HFF-Myc (cell line): ENCODE measurements at places on chromosomes 1 and 21.
A peak's percentile ranks its signal among the peaks of the same experiment; 100 is the strongest.

DNA sequence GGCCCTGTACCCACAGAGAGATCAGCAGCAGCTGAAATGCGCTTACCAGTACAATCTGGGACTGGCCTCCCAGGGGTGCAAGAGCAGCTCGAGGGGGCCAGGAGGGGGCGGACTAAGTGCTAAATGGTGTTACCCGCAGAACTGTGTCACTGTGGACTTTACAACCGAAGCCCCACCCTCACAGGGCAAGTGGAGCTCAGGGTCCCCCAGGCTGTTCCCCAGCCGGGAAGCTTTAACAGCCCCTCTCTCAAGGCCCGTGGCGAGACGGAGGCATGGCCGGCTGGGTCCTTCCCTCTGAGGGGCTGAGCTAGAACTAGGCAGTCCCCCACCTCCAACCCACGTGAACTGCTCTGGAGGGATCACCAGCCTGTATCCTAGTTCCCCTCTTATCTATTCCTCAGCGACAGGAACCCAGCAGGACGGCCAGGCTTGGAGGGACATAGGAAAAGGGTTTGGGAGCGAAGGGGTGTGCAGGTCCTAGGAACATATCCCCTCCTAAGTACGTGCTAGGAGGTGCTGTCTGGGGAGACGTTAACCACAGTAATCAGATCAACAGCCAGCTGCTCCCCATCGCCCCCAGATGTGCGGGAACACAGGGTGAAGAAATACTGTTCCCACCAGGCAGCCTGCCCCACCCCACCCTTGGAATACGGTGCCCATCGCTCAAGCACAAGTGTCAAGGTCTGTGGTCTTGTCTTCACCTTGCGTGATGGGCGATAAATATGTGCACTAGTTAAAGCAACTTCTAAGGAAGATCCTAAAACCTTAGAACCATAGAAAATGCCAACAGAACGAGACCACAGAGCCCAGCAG is 24.4 kb downstream of the ZBTB17 start:
- DNase-seq, result no peak

- DNase-seq, result no peak
Observed at GRCh38 chr1:21068937-21069336, 107.8 kb downstream of the EIF4G3 start.

- DNase-seq, result no peak
Observed at GRCh38 chr1:9211291-9211811, 23.2 kb upstream of the H6PD start.

GRCh38 chr1:155193275-155193990 is 14.3 kb downstream of the THBS3 start:
- DNase-seq, result peak; percentile 67

DNA sequence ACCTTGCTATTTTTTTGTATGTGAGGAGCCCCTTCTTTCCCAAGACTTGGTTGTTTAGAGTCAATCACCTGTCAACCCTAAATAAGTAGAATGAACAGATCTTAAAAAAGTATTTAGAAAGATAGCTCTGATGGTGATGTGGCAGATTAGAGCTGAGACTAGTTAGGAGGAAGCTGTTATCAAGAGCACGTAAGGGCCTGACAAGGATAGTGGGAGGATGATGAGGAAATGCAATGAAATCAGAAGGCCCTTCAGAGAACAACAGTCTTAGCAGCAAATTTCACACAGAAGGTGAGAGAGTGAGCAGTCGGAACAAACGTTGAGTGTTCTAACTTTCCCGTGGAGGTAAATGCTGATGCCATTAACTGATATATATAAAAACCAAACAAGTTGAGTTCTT is 15.9 kb upstream of the S1PR1 start:
- DNase-seq, result no peak

- no peak for DNase-seq
Observed at GRCh38 chr1:11753555-11754208, 8.3 kb upstream of the C1orf167 start.

- no peak for DNase-seq
Observed at GRCh38 chr1:24528744-24529143, 26.1 kb downstream of the RCAN3 start.

GRCh38 chr1:210616356-210616755 is 287.7 kb downstream of the HHAT start:
- no peak for DNase-seq

- no peak for DNase-seq
Observed at GRCh38 chr21:26776310-26777021, 68.7 kb downstream of the ADAMTS1 start.

- DNase-seq, result no peak
Observed at GRCh38 chr1:53725238-53725689, 13.7 kb downstream of the GLIS1 start.

DNA sequence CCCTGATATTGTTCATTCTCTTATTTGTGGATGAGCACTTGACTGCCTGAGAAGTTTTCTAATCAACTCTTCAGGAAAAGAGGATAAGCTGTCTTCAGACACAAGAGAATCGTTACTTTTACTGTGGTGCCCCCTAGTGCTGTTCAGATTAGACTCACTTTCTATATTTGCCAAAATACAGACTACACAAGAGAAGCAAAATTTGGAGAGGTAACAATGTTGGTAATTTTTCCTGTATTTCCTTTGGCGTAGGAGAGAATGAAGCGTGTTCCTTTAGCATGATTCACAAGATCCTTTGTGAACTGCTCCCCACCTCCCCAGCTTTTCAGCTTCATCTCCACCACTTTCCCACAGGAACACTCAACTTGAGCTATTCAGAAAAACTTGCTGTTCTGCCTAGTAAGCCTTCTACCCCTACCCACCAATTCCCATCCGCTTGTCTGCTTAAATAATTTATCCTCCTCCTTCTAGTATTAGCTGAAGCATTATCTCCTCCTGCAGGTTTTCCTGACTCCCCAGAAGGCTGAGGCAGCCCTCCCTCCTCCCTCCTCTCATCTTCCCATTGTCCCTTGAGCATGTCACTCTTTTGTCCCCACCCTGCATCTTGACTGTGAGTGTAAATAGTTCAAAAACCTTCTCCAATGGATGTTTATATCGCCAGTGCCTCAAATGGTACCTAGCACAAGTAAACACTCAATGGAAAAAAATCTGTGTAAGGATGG is 4.5 kb downstream of the TNFSF4 start:
- DNase-seq, result peak; percentile 59

DNA sequence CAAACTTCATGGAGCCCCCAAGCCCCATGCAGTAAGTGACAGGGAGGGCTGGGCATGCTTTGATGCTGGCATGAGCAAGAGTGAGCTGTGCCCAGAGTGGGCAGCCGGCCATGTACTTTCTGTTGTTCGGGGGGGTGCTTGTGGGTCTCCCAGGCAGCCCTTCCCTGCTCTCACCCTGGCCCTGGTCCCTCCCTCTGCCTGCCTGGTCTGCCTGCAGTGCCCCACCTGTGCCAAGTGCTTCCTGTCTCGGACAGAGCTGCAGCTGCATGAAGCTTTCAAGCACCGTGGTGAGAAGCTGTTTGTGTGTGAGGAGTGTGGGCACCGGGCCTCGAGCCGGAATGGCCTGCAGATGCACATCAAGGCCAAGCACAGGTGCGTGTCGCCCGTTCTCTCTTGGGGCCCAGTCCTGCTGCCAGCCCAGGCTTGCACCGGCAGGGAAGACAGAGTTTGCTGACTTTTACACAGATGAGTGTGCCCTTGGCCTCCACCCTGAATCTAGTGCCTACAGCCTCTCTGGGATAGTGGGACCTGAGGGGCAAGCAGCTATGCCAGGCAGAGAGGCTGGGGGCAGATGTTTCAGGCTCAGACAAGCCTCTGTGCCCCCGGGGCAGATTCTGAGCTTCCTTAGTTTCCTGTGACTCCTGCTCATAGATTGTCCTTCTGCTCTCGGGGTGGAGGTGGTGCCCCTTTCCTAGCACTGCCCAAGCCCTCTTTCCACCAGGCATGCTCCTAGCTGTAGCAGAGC is 7.6 kb downstream of the ZBTB48 start:
- no peak for DNase-seq

DNA sequence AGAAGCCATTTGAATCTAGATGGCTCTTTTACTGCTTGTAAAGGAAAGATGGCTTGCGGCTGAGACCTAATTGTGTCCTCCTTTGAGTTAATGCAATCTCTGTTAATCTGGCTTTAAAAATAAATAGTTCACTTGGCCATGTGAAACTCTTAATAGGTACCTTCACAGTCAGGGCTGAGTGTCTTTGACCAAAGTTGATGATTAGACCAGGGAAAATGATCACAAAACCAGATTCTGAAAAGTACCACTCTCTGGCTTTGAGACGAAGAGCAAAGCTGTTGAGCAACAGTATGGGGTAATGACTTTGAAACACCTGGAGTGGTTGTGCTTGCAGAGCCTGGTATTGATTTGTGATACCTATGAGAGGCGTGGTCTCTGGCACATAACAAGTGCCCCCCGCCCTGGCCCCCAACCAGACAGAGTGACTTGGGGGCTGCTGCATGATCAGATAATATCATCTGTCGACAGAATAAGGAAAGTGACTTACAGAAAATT is 4.7 kb downstream of the HUNK start:
- no peak for DNase-seq

- no peak for DNase-seq
Observed at GRCh38 chr1:118914379-118915161, 73.6 kb downstream of the TBX15 start.

- no peak for DNase-seq
Observed at GRCh38 chr1:178781533-178782330, 56.7 kb downstream of the RALGPS2 start.

DNA sequence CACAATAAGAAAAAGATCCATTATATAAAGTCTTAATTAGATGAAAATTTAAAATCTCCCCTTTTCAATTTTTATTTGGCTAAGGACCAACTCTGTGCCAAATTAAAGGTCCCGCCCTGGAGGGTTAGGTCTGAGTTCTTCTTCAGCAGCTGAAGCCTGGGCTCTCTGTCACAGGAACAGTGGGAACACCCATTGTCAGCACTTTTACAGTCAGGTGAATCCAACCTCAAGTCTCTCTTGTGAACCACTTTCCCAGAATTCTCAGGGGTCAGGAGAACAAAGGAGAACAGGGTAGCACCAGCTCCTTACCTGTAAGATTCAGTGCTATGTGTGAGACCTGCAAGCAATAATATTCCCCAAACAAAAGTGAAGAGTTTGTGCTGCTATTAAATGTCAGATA is 25.1 kb upstream of the HJV start:
- no peak for DNase-seq

- DNase-seq, result peak; percentile 21
Observed at GRCh38 chr1:218209351-218209861, 75.7 kb upstream of the RRP15 start.

GRCh38 chr1:203288400-203288799 is 16.9 kb upstream of the BTG2 start:
- no peak for DNase-seq

DNA sequence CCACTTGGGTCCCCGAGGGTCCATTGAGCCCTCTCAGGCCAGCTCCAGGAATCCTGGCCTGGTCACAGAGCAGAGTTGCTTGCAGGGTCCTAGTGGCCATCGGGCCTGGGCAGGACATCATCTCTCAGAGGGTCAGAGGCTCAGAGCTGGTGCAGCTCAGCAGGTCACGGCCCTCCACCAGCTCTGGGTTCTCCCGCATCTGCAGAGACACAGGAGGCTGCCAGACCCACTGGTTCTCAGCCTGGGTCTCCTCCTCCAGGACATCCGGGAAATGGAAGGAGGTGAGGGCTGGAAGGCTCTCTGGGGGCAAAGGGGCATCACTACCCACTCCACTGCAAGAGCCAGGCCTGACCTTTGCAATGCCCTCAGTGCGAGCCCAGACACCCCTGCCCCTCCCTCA is 6.5 kb downstream of the TMEM54 start:
- DNase-seq, result no peak

DNA sequence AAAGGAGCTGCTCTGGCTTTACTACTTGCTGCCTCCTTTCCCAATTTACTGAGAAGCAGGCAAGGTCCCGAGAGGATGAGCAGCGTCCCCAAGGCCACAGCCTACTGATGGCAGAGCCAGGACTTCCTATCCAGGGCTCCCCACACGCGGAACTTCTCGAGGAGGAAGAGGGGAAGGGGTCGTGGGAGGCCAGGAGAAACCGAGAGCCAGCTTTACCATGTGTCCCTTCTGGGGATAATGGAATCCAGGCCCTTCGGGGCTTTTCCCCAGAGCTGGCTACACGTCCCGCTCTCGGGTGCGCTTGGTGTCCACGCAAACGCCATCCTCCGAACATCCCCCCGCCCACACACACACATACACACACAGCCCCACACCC is 4.3 kb upstream of the CCN1 start:
- peak; percentile 59 for DNase-seq

DNA sequence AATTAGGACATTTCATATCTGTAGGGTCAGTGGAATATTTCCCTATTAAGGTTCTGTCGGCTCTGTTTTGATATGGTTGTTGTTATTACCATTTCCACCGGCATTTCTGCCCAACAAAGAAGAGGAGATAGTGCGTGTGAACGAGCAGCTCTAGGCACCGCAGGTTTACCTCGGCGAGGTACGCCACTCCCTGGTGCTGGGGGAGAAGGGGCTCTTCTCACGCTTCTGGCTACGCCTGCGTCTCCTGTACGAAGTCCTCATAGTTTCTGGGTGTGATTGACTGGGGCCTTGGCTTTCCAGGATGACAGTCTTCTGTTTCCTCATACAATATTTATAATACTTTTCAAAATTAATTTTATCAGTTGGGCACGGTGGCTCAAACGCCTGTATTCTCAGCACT is 54.4 kb upstream of the DIP2A start:
- DNase-seq, result no peak

DNA sequence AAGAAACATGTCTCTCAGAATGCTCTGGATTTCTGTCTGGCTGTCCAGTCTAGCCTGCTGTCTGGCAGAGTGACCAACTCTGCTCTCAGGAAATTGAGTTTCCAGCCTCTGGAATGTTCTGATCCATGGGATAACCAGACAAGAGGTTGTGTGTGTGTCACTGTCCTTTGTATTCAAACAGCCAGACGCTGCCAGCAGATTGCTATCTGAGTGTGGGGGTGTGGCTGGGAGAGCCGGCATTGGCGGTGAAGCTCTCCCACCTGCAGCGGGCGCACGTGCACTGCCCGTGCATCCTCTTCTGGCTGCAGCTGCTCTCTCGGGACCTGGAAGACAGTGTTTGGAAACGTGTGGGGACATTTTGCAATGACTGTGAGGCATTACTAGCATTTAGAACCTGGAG is 26.1 kb downstream of the PKP1 start:
- no peak for DNase-seq

- no peak for DNase-seq
Observed at GRCh38 chr1:12383786-12384185, 154.0 kb downstream of the VPS13D start.

DNA sequence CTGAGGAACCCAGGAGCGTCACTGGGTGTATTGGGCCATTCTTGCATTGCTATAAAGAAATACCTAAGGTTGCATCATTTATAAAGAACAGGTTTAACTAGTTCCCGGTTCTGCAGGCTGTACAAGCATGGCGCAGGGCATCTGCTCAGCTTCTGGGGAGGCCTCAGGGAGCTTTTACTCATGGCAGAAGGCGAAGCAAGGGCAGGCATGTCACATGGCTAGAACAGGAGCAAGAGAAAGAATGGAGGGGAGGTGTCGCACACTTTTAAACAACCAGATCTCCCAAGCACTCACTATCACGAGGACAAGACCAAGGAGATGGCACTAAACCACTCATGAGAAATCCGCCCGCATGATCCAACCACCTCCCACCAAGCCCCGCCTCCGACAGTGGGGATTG is 65.2 kb downstream of the PSMG1 start:
- DNase-seq, result no peak
